ENCODE measurements at places on chromosomes 5 and 9.
A peak's percentile ranks its signal among the peaks of the same experiment; 100 is the strongest.

- DNase-seq: no peak
Measured at GRCh38 chr9:111108946-111109345, 70.7 kb upstream of the LPAR1 start.

DNA sequence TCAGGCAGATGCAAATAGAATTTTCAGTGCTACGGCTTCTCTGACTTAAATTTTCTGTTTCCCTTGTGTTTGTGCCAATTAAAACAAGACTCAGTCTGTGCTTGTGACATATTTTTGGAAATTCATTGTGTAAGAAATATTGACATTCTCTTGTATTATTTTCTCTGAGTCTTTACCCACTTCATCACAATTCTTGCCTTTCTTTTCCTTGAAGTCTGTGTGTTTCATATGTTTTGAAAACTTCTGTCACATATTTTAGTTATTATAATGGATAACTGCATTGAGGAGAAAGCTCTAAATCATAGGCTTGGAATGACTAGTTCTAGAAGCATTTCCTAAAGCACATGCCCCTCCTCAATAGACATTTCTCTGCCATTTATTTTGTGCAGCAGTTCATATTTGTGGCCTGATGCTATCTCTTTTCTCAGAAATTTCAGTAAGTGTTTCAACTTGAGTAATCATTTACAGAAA lies 206.6 kb downstream of the PALM2AKAP2 start:
- no peak for DNase-seq

GRCh38 chr9:28951945-28952344 lies 1378.7 kb upstream of the C9orf72 start:
- DNase-seq: no peak

- no peak for DNase-seq
Measured at GRCh38 chr5:64213011-64213410, 47.4 kb downstream of the RNF180 start.

GRCh38 chr5:144017119-144017518 lies 153.3 kb downstream of the YIPF5 start:
- DNase-seq: no peak

DNA sequence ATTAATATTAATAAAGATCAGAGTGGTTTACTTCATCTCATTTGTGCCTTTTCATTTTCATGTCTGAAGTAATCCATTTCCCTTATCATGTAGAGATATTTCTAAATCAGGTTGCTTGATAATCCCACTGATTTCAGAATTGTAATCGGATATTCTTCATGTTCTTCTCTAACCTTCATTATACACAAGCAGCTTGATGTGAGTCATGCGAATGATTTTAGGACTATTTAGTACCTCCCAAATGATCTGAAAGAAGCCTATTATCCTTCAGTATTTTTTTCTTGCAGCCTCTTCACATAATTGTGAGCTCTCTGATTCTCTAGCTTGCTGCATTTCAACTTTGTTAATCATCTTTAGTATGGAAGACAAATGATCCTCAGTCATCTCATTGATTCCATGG lies 182.0 kb downstream of the GIN1 start:
- DNase-seq: no peak

- DNase-seq: no peak
Measured at GRCh38 chr9:61669352-61669751, 479.5 kb downstream of the SPATA31A7 start.

- DNase-seq: no peak
Measured at GRCh38 chr5:111781200-111781599, 24.2 kb upstream of the NREP start.

- no peak for DNase-seq
Measured at GRCh38 chr9:105421154-105421553, 26.7 kb upstream of the FSD1L start.

DNA sequence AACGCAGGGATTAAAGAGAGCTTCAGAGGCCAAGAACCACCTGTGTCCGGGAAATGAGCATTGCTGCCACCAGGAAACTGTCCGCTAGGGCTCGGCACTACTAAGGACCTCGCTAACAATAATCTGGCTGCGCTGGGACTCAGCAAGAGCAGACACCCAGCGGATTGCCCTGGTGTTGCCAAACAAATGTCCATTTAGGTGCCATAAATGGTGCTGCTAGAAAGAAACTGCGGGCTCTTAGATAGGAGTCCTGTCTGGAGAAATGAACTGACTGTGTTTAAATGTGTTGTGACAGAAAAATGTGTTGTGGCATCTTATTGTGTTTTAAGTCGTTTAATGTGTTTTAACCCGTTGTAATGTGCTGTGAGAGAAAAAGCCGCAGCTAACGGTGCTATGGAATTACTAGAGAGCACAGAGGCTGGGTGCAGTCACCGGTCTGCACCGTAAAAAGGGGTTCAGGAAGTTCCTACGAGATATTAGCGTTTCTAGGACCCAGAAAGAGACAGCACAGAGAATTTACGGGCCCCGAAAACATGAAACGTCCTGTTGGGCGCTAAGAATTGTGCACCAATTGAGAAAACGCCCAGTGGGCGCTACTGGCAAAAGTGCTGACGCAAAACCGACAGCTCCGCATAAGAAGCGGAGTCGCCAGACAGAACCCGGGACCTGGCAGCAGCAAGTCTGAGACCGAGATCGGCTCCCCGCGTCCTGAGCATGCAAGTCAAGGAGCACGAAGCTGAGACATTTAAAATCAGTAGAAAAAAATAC lies 90.6 kb downstream of the ANXA2R start:
- peak; percentile 40 for DNase-seq

- DNase-seq: no peak
Measured at GRCh38 chr5:82849885-82850284, 227.3 kb downstream of the TMEM167A start.
